ENCODE measurements at places on chromosomes 7 and 10. TPM values are rescaled to one million over a fixed set of nuclear protein-coding genes. Genes with fewer than 3 reads are reported as not detected.

Gene KAZALD1
- not detected for total RNA-seq

Gene CDHR1
- total RNA-seq: 1.0 TPM

Gene MMRN2
- 45.0 TPM for total RNA-seq

Gene TUBAL3
- total RNA-seq: not detected

Gene FGL2
- total RNA-seq: 5.9 TPM

DNA sequence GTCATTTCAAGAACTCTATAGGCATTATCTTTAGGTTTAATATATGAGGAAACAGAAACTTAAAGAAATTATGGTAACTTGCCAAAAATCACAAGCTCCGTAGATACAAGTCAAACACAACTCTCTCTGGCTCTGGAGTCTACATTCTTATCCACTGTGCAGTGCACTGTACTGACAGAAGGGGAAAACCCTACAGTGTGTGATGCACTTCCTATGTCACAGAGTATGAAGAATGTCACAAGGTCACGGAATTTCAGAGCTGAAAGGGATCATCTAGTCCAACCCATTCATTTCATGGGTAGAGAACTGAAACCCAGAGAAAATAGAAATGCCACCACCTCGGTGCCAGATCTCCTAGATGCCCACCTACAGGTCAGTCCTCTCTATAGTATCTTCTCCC lies 86.1 kb downstream of the LRRTM3 start:
- no peak for DNase-seq

GRCh38 chr7:30074422-30075030 lies 46.3 kb downstream of the PLEKHA8 start:
- no peak for DNase-seq

DNA sequence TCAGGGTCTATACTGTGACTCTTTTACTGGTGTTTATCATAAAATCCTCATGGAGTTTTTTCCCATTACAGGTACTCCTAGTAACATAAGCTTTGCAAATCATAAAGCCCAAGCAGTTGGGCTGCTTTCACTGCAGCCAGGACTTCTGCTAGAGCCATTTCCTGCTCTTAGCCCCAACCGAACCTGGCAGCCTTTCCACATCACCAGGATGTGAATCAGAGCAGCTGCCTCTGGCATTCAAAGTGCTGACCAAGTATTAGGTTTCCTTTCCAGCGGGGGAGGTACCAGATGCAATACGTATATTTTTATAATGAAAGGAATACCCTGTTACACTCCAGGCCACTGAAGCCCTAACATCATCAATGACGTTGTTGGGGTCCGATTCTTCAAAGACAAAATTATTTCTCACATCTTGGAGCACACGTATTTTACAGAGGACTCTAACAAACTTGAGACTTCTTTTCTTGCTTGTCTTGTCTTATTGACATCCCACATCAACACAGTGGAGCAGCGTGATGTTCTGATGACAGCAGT lies 3.6 kb upstream of the HTR5A start:
- no peak for DNase-seq

DNA sequence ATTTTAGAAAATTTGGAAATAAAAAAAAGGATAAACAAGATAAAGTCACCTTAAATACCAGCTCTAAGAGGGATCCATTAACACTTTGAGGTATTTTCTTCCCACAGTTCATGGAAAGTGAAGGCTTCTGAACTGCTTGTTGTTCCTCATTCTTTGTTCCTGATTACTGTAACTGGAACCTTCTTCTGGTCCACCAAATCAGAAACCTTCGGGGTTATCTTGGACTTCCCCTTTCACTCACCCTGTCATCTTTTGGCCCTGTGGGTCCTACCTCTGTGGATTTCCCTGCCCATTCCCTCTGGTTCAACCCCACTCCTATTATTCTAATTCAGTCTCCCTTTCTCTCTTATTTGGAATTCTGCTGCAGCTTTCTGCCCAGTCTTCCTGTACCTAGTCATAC lies 116.5 kb upstream of the PRPS1L1 start:
- DNase-seq: no peak

DNA sequence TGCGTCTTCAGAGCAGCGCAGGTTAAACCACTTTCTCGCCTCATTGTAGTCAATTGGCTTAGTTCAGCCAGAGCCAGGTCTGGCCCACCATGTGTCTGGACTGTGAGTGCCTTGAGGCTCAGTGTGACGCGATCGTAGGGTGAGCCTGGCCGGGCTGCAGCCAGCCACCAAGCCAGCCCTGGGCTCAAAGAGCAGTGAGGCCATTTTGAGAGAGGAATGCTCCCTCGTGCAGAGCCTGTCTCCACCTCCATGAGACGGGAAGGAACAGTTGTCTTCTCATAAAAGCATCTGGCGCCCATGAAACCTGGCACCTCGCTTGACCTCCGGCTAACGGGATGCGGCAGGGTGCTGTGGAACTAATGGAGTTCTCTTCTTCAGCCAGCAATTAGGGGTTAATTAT lies 34.5 kb downstream of the LHPP start:
- DNase-seq: no peak
